ENCODE measurements at places on chromosomes 1 and 21. TPM values are rescaled to one million over a fixed set of nuclear protein-coding genes. Genes with fewer than 3 reads are reported as not detected.

MFAP2 gene
- 33.3 TPM for total RNA-seq

- DNase-seq: peak; percentile 69
Observed at GRCh38 chr1:7491109-7491817, 279.8 kb upstream of the VAMP3 start.

DNA sequence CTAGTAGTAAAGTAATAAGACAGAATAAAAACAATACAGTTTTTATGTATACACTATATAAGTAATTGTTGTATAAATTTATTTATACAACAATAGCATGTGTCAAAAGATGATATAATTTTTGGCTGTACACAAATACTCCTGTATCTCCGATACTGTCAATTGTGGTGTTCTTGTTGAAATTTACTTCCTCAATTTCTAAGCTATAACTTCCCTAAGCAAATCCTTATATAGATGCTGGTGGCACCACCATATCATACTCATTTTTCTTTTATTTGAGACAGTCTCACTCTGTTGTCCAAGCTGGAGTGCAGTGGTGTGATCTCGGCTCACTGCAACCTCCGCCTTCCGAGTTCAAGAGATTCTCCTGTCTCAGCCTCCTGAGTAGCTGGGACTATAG is 141.0 kb upstream of the HP1BP3 start:
- DNase-seq: no peak

- DNase-seq: no peak
Observed at GRCh38 chr1:183604038-183604808, 14.0 kb upstream of the NCF2 start.

ZNF593OS gene
- total RNA-seq: not detected

DNA sequence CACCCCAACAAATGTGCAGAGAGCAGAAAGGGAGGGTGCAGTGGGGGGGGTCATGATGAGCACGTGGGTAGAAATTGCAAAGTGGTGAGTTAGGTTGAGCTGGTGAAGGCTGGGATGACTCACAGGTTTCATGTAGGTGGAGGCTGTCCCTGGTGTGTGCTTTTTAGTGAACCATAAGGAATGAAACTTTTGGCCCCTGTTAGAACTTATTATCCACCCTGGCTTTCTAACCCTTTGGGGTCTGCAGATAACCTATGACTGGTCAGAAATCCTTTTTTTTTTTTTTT is 46.9 kb downstream of the DOP1B start:
- DNase-seq: no peak

DNA sequence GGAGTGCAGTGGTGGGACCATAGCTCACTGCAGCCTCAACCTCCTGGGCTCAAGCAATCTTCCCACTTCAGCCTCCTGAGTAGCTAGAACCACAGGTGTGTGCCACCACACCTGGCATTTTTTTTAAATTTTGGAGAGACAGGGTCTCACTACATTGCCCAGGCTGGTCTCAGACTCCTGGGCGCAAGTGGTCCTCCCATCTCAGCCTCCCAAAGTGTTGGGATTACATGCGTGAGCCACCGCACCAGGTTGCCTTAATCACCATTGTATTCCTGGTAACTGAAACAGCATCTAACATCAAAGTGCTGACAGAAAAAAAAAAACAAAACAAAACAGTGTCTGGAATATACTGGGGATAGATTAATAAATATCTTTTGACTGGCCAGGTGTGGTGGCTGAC is 18.2 kb downstream of the RPL5 start:
- no peak for DNase-seq

- no peak for DNase-seq
Observed at GRCh38 chr1:111399792-111400610, 27.5 kb downstream of the OVGP1 start.

FMO3 gene
- total RNA-seq: 0.48 TPM

DNA sequence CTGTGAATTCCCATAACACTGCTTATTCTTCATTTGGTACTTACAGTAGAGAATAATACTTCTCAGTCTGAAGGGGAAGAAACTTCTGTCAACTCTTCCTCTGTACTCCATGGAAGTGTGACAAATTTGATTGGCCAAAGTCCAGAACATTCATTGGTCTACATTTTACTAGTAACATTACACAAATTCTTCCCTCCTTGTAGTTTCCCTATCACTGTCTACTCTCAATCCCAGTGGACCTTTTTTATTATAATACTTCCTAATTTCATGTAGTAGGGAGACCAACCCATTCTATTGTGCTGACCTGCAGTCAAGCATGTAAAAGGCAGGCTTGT is 74.7 kb downstream of the ALG6 start:
- no peak for DNase-seq

DNA sequence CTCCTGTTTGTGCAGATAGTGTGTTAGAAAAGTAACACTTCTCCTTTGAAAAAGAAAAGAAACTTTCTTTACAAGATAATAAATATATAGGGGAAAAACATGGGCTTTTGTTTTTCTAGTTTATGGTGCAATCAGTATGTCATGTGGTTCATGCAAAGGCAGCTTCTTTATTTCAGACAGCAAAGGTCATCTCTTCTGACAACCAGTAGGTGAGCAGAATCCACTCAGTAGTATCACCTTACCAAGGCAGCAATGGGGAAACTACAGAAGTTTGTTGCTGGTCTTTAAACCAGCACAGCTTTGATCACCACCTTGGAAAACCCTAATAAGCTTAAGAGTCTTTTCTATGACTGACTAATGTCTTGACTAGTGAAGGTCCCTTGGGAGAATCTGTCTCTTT is 13.0 kb upstream of the SAMSN1 start:
- DNase-seq: no peak

DNA sequence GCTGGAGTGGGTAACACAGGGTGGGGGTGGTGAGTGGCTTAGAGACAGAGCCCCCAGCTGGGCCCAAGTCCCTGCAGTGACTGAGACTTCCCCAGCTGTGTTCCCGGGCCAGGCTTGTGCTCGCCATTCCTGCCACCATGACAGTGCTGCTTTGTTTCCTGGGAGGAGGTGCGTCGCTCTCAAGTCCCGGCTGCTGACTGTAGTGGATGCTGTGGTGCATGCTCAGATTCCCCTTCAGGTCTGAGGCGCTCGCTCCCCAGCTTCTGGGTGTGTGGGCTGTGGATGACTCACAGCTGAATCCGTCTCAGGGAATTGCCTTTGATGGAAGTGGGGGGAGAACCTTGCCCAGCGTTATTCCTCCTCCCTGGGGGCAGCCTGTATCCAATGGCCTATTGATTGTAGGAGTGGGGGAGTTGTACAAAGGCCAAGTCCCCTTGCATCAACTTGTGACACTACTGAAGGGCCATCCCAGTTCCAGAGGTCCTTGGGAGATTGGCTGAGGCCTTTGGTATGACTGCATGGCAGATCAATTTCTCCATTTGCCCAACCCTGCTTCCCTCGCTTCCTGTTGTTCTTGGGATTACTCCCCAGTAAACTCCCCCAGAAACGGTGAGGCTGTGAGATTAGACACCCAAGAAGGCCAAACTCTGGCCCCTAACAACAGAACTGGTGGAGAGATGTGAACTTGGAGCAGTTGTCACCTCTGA is 17.8 kb upstream of the POU3F1 start:
- no peak for DNase-seq

DNA sequence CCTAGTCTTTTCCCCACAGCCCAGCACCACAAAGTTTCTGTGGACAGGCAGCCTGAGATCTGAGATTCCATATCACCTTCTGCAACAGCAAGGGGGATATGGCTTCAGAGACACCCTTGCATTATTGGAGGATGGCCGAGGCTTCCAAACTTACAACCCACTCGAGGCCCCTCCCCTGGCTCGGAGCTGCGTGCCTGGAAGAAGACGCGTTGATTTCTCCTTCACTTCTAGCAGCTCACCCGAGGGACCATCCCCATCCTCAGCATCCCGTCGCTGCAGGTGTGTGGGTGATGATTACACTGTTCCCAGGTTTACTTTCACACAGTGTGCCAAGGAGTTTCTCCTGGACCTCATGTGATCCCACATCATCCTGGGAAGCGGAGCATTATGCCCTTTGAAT is 277.9 kb downstream of the MATN1 start:
- no peak for DNase-seq

GRCh38 chr1:87941337-87941946 is 612.8 kb downstream of the LMO4 start:
- no peak for DNase-seq

DNA sequence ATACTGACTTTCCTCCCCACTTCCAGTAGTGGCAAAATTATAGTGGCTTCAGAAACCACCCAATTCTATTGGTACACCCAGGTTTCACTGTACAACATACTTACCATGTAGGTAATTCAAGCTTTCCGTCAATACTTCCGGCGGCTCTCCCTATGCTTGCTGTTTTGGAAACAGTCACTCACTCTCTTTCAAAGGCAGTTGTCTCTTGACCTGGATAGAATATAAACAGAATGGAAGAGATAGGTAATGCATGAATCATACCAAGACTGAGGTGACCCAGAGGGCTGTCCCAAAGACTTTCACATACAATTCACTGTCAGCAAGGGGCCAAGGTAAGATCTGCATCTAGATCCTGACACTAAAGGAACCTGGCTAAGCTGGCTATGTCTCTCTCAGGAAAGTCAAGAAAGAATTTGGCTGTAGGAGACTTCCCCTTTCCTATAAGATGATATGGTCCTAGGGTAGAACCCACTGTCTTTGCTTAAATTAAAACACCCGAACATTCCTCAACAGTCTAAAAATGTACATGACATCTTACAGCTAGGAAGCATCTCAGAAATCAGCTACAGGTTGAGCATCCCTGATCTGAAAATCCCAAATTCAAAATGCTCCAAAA is 59.6 kb downstream of the LUZP1 start:
- no peak for DNase-seq

DNA sequence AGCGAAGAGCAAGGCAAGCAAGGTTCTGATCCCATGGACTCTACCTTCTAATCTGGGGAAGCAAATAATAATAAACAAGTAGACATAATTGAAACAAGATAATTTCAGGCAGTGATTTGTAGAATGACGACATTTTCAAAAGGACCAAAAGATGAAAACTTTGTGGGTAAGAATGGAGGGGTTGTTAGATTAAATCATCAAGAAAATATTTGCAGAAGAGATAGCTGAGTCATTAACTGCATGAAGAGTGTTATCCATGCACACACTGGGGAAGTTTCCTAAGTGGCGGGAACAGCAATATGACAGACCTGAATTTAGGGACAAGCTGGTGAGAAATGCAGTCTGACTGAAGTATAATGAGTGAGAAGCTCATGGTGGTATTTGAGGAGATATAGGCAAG is 583.1 kb upstream of the RGS18 start:
- DNase-seq: no peak

GRCh38 chr1:59296358-59297256 is at the start of gene FGGY:
TSS of gene FGGY (plus strand) at chr1:59297094. CDS start at chr1:59321550, 24,456 bp downstream.
- DNase-seq: peak; percentile 95

DNA sequence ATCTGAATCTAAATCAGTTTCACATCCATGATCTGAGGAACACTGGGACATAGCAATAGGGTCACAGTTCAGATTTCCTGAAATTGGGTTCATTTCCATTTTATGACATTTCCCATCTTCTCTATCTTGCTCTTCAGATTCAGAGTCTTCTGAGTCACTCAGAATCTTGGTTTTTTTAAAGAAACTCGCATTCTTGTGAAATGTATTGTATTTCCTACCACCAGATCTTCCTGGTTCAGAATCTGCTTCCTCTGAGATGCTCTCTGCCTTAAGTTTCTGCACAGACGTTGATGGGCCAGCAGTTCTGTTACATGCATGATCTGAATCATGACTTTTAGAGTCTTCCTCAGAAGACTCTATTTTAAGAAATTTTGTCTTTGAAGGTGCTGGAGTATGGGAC is 15.5 kb upstream of the PSMG1 start:
- DNase-seq: no peak

GRCh38 chr1:218482683-218483082 is 137.5 kb downstream of the TGFB2 start:
- no peak for DNase-seq

TXLNA gene
- total RNA-seq: 42.8 TPM

GRCh38 chr1:43199093-43199726 is 27.1 kb downstream of the CFAP57 start:
- no peak for DNase-seq

VCAM1 gene
- 136 TPM for total RNA-seq

Measured in urinary bladder (tissue), 4 donors.